ENCODE measurements at places on chromosomes 7 and 10. TPM values are rescaled to one million over a fixed set of nuclear protein-coding genes. Genes with fewer than 3 reads are reported as not detected.

The MMP21 gene
- not detected for polyA plus RNA-seq

The MORN4 gene
- 1.7 TPM for polyA plus RNA-seq

The MDFIC gene
- polyA plus RNA-seq = 125 TPM

The HABP2 gene
- polyA plus RNA-seq = not detected

The PRPS1L1 gene
- polyA plus RNA-seq = not detected

Data from CD8-positive, alpha-beta memory T cell (primary cell).